ENCODE measurements at places on chromosomes 3 and 15.
A peak's percentile ranks its signal among the peaks of the same experiment; 100 is the strongest.

DNA sequence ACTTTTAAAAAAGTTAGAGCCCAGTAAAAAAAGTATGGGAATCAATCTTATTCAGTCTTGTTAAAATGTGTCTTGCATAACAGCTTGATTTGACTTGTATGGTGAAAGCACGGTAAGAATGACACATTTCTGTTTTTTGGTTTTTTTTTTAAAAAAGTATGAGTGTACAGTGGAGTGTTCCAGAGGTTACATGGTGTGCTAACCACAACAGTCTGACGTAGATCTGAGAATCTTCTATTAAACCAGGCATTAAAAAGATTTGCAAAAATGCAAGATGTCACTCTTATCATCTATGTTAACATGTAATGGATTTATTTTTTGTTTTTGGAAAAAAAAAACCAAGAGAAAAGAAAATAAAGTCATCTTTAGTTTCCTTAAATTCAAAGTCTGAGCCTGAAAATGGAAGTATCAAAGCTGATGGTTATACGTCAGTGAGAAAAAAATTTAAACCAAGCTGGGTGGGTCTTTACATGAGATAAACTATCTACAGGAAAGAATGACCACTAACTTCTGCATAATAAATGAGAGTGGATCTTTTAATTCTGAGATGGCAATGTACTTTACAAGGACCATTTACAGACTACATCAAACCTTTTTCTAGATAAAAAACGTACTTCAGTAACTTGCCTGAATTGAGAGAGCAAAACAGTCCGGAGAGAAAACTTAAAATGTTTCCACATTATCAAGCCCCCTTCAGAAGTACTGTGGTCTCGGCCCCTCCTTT is 1.6 kb downstream of the GABPB1 start:
- DNase-seq: no peak

GRCh38 chr3:37897763-37898162 is 36.1 kb downstream of the CTDSPL start:
- no peak for DNase-seq

DNA sequence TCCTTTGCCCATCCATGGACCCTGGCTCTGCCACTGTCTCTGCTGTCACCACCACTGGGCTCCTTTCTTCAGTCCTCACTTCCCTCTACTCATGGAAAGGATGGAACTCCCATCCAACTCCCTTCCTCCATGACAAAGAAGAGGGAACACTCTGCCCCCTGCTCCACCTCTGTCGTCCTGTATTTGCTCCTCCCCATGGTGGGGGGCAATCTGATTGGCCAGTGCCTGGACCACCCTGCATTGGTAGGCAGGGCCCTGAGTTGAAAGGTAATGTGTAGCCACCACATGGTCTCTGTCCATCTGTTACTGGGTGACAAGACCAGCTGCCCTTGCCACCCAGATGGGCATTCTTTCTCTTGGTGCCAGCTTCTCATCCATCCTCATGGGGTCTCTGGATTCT is 20.7 kb upstream of the HEG1 start:
- no peak for DNase-seq

GRCh38 chr3:64345371-64345770 is 120.1 kb upstream of the PRICKLE2 start:
- no peak for DNase-seq

- no peak for DNase-seq
Observed at GRCh38 chr15:44769521-44769920, 33.2 kb downstream of the TRIM69 start.

DNA sequence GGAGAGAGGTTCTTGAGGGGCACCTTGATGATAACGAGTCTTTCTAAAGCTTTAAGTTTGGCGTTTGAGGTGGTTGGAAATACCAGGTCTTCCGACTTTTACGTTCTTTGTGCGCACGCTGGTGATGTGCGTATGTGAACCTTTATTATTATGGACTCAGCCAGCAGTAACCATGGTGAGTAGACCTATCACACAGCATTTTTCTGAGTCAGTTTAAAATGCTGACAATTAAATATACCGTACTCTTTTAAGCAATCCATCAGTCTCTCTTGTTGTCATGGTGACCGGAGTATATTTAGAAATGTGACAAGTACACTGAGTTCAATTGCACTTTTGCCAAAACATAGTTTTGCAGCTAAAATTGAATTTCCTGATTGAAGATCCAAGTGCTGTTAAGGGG is 172.2 kb downstream of the LPP start:
- no peak for DNase-seq

- no peak for DNase-seq
Observed at GRCh38 chr15:89150287-89150686, 62.0 kb downstream of the ABHD2 start.

DNA sequence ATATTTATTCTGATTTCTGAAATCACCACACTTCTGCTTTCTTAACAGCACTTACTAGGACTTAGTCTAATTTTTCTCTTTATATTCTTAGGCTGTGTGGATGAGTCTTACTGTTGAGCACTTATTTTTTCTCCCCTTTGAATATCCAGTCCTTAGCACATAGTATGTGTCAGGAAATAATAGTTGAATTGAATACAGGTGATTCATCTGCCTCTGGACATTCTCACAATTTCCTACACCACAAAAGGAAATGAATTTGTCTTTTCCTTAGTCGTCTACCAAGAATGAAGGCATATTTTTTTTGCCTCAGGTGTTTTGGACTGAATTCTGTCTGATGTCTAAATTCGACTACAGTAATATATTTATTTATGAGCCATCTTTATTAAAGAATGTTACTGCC is 204.2 kb downstream of the GHSR start:
- DNase-seq: no peak

- DNase-seq: no peak
Observed at GRCh38 chr3:156615592-156616173, 58.7 kb upstream of the TIPARP start.

GRCh38 chr15:50227076-50227475 is 38.5 kb downstream of the HDC start:
- no peak for DNase-seq

DNA sequence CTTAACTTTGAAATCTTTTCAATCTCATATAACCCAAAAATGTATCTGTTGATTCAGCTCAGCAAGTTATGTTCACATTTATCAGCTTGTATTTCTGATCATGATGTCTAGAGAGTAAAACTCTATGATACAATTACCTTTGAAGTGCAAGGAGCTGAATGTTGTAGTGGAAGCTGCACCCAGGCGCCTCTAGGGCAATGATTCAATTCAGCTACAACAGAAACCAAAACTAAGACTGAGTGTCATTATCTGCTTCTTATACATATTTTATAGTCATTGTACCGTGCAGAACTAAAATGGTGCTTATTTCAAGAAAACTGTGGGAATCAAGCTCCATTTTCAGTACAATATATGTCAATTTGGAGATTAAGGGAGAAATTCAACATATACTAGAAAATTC is 1237.5 kb downstream of the ZPLD1 start:
- DNase-seq: no peak

GRCh38 chr3:57953576-57953975 is 54.6 kb upstream of the FLNB start:
- no peak for DNase-seq

- DNase-seq: no peak
Observed at GRCh38 chr15:61653110-61653509, 407.1 kb downstream of the VPS13C start.

DNA sequence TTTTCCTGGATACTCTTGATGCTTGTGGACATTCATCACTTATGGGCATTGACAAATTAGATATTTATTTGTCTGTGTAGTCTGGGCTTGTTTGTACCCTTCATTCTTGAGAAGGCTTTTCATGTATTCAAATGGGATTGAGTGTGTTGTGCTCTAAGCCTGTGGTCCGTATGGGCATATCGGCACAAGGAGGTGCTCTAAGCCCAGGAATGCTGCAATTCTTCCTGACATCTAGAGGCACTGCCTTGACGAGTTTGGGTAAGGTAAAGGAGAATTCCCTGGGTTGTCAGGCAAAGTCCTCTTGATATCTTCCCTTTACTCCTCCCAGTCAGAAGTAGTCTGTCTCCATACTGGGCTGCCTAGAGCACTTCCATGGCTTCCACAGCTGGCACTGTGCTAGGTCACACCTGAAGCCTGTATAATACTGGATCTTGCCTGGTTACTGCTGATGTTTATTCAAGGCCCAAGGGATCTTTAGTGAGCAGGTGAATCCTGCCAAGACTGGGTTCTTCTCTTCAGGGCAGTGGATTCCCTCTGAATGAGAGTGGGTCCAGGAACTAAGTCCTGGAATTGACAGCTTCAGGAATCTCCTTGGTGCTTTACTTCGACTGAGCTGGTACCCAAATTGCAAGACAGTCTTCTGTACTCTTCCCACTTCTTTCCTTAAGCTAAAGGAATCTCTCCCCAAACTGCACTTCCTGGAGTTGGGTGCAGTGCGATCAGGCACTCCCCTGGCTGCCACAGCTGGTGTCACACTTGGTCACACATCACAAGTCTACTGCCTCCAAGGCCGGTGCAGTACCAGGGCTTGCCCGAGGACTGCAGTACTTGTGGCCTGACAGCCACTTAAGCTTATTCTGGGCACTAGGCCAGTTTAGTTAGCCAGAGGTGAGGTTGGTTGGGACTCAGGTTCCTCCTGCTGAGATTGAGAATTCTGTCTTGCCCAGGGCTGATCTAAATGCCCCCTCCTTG is 46.0 kb downstream of the GALK2 start:
- no peak for DNase-seq

DNA sequence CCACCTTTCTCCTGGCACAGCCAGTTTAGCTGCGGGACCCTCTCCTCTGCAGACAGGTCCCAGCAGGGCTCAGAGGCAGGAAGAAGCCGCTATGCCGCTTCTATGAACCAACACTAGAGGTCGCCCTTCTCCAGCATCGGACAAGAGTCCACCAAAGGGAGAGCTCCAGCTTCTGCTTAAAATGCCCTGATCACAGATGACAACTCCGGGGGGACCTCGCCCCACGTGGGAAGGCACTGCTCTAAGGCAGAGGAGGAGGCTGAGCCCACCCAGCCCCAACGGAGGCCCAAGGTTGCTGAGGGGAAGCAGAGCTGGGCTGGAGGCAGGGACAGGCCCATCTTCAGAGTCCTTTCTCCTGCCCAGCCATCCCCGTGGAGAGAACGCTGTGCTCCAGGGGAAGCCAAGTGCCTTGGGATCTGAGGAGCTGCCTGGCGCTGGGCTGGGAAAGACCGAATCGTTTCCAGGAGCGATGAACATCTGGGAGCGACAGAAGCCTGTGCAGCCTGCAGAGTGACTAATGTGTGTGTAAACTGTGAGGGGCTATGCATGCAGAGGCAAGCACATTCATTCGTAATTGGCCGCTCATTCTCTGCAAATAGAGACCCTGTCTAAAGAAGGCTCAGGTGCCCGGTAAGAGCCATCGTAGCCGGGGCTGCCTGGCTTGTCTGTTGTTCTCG is 43.5 kb upstream of the BDH1 start:
- peak; percentile 45 for DNase-seq

DNA sequence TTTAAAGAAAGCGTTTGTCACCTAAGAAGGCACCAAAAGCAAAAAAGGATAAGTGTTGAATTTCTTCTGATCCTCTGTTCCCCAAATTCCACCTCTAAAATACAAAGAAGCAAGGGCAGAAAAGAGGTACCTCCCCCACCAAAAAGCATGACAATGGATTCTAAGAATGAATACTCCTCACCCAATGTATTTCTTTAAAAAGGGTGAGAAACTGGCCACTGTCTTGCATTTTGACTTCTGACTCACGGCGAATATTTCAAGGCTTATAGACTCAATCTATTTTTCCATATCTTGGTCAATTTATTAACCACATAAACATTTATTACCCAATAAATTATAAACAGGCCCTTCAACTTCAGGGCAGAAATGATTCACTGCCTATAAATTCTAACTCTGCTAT is 131.1 kb downstream of the NR1I2 start:
- DNase-seq: no peak

GRCh38 chr3:158167737-158168557 is 58.1 kb downstream of the RSRC1 start:
- DNase-seq: no peak

- no peak for DNase-seq
Observed at GRCh38 chr15:68112706-68113105, 58.6 kb downstream of the PIAS1 start.

DNA sequence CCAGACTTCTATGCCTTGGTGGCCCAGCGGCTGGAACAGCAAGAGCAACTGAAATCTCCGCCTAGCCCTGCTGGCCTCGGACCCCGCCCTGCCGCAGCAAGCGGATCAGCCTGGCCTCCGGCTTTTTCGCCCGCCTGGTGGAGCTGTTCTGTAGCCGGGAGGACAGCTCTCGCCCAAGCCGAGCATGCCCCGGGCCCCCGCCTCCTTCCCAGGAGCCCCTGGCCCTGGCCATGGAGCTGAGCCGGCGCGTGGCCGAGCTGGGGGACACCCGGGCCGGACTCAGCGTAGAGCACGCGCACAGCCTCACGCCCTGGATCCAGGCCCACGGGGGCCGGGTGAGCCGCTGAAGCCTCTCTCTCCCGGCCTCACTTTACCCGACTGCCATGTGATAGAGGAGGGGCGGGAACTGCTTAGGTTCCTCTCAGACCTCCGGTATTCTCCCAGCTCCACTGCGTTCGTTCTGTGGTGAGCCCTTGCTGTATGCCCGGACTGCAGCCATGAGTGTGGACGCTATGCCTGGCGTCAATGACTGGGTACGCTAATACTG is 24.1 kb upstream of the MRPL3 start:
- no peak for DNase-seq

- DNase-seq: no peak
Observed at GRCh38 chr3:76873532-76874242, 166.2 kb upstream of the ROBO2 start.

- no peak for DNase-seq
Observed at GRCh38 chr3:138260611-138261010, 69.0 kb downstream of the NME9 start.

GRCh38 chr3:184656829-184657681 is 54.8 kb downstream of the MAGEF1 start:
- no peak for DNase-seq

DNA sequence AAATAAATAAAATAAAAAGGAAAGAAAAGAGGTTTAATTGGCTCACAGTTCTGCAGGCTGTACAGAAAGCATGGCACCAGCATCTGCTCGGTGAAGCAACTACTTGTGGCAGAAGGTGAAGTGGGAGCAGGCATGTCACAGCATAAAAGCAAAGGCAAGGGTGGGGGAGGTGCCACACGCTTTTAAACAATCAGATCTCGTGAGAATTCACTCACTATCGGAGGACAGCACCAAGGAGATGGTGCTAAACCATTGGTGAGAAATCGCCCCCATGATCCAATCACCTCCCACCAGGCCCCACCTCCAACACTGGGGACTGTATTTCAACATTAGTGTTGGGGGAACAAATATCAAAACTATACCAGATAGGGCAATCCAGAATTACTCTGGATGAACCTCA is 15.3 kb downstream of the SCG3 start:
- no peak for DNase-seq

DNA sequence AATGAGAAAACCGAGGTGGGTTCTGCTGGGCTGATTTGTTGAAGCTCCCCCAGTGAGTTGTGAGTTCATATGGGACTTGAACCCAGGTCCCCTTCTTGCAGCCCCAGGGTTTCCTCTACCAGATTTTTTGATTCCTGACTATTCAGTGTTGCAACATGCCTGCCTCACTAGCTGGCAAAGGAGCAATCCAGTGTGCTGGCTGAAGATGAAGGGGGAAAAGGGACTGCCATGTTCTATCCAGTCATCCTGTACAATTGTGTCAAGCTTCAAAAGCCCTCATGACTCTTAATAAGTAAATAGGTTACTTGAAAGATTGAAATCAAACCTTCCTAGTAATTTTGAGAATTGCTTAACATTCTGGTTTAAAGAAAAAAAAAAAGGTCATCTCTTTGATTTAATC is 211.5 kb upstream of the TP63 start:
- no peak for DNase-seq
